Bronchial epithelial cell (primary cell): ENCODE measurements at places on chromosomes 1 and 21. TPM values are rescaled to one million over a fixed set of nuclear protein-coding genes. Genes with fewer than 3 reads are reported as not detected.

The TNNT2 gene
- total RNA-seq, result 0.26 and 2.0 TPM in 2 replicates

The PTPN7 gene
- total RNA-seq, result under 0.01 TPM in 1 of 2 replicates, not detected in the other

The GBP6 gene
- 12.4 and 67.2 TPM in 2 replicates for total RNA-seq

The IKBKE gene
- total RNA-seq, result 2.9 and 5.8 TPM in 2 replicates

The DNM3 gene
- total RNA-seq, result 0.64 and 1.3 TPM in 2 replicates

The TSSK3 gene
- 0.26 and 0.64 TPM in 2 replicates for total RNA-seq

The TEDDM1 gene
- total RNA-seq, result not detected in 2 replicates

The SUCO gene
- total RNA-seq, result 11.3 and 12.4 TPM in 2 replicates

The ANGPTL7 gene
- total RNA-seq, result not detected in 2 replicates

The SLC30A10 gene
- total RNA-seq, result under 0.01 TPM in 1 of 2 replicates, not detected in the other

The LDLRAP1 gene
- total RNA-seq, result 17.1 and 17.3 TPM in 2 replicates

The EVI5 gene
- total RNA-seq, result 21.1 and 42.2 TPM in 2 replicates

The MSH4 gene
- total RNA-seq, result 0.26 and 0.51 TPM in 2 replicates

The ITGB2 gene
- 0.26 and 1.1 TPM in 2 replicates for total RNA-seq

GRCh38 chr21:29655577-29655976, 284.2 kb downstream of the GRIK1 start:
- no peak for DNase-seq

GRCh38 chr1:218771931-218772330, 401.7 kb upstream of the LYPLAL1 start:
- DNase-seq, result no peak

GRCh38 chr1:155938220-155938627, 3.2 kb upstream of the RXFP4 start:
- DNase-seq, result peak; percentile 72

GRCh38 chr1:47568763-47569162, 130.9 kb downstream of the FOXD2 start:
- DNase-seq, result no peak

GRCh38 chr21:42361286-42361685, 5.0 kb downstream of the TFF1 start:
- DNase-seq, result no peak

- no peak for DNase-seq
Measured at GRCh38 chr1:159935719-159936272, 9.6 kb downstream of the IGSF9 start.

GRCh38 chr21:39176271-39176709, 7.0 kb downstream of the PSMG1 start:
- no peak for DNase-seq

- peak; percentile 89 for DNase-seq
Measured at GRCh38 chr1:172417557-172417956, 2.9 kb upstream of the C1orf105 start.

GRCh38 chr1:35505911-35506798, 51.0 kb downstream of the KIAA0319L start:
- DNase-seq, result peak; percentile 71

DNA sequence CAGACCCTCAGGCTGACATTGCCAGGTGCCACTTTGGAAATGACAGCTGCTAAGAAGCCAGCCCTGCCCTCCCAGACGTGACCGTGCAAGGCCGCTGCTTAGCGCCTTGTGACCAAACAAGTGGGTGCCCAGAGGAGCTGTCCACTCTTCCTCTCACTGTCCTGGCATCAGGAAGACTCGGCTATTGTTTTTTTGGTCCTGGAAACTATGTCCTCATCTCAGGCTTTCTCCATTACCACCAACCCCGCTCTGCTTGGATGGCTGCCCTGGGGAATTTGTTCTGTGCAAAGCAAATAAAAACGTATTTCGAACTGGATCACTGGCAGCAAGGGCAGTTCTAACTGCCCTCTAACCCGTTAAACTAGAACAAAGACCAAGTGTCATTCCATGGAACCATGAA, 13.7 kb upstream of the TENT5C start:
- no peak for DNase-seq

- DNase-seq, result no peak
Measured at GRCh38 chr1:1101503-1101902, 14.4 kb downstream of the C1orf159 start.

DNA sequence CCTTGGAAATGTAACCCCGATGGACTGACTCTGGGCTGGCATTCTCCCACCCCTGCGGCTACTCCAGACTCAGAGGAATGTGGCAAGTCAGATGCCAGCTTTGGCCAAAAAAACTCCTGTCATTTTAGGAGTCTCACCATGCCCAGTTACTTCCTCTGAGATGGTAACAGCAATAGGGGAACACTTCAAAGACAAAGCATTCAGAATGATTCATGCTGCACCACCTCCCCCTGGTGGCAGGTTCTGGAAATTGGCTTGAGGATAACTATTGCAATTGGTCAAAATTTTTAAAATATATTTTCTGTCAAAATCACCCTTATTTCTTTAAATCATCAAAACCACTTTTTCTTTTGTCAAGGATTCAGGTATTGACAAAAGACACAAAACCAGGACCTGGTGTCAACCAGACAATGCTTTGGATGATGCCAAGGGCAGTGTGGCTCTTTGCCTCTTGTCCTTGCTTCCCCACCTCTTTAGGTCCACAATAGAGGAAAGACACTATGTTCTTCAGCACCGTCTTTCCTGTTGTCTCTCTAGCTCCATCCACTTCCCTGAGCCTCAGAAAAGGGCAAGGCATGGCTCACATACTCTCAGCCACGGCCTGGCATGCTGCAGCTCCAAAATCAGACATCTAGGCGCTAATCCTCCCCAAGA, 9.9 kb upstream of the CDCA8 start:
- DNase-seq, result peak; percentile 52

- no peak for DNase-seq
Measured at GRCh38 chr1:166705376-166706289, 133.6 kb upstream of the POGK start.

DNA sequence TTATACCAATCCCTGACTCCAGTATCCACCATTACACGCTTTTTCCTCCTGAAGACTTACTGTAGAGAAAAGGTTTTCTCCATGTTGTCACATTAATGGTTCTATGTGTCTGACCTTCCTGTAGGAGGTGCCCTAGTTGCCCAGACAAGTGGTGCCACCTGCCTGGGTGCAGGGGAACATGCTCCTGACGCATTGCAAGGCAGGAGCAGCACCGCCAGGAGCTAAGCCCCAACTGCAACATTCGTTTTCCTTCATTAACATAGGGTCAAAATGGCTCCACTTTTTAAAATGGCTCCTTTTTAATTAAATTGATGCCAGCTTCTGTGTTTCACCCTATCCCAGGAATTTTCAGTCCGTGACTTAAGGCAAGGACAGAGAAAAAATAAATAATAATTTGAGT, 220.1 kb upstream of the SAMSN1 start:
- no peak for DNase-seq
